ENCODE measurements at places on chromosomes 12 and 14. TPM values are rescaled to one million over a fixed set of nuclear protein-coding genes. Genes with fewer than 3 reads are reported as not detected.

The INSM2 gene
- not detected for total RNA-seq

The PSMD9 gene
- 127 TPM for total RNA-seq

The ACRBP gene
- total RNA-seq: 0.27 TPM

The SINHCAF gene
- total RNA-seq: 76.1 TPM

The IQSEC3 gene
- total RNA-seq: not detected

All from mammary microvascular endothelial cell (primary cell).